ENCODE measurements at places on chromosomes 2 and 18.

DNA sequence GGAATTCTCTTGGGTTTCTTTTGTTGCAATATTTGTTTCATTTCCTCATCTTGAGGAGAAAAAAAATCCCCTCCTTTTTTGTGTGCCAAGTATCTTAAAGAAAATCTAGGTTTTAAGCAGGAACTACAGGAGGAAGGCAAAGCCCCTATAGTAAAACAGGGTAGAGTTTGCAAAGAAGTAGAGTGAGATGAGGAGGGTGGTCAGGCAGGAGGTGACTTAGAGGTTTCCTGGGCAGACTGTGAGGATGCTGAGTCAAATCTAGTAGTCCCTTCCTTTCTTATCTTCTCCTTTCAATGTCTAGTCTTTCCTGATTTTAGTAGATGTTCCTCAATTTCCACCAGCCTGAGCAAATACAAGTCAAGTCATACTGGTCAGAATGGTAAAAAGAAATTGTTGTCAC, 222.5 kb downstream of the PMAIP1 start:
- no peak for DNase-seq

GRCh38 chr2:224381521-224382279, 20.2 kb downstream of the FAM124B start:
- DNase-seq: no peak

- no peak for DNase-seq
Observed at GRCh38 chr2:109614715-109615636, 812 bp downstream of the SOWAHC start.

GRCh38 chr18:45102863-45103262, 422.2 kb downstream of the SETBP1 start:
- DNase-seq: no peak

- DNase-seq: no peak
Observed at GRCh38 chr2:177074099-177074710, 138.4 kb upstream of the HNRNPA3 start.

DNA sequence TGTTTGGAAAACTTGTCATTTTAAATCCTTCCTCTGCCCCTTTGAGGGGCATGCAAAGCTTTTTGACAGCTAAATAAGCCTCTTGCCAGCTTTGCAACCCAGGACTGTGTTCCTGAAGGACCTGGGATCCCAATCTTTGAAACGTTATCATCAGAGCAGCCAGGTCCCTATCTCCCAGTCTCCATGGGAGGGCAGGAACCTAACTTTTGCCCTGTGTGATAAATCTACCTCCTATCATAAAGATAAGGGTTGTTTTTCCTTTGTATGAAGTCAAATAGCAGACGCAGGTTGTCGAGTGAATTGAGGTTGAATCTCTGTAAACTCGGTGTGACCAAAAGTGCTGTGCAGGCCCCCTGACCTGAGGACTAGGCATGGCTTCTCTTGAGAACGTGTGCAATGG, 30.1 kb downstream of the TPRKB start:
- no peak for DNase-seq

DNA sequence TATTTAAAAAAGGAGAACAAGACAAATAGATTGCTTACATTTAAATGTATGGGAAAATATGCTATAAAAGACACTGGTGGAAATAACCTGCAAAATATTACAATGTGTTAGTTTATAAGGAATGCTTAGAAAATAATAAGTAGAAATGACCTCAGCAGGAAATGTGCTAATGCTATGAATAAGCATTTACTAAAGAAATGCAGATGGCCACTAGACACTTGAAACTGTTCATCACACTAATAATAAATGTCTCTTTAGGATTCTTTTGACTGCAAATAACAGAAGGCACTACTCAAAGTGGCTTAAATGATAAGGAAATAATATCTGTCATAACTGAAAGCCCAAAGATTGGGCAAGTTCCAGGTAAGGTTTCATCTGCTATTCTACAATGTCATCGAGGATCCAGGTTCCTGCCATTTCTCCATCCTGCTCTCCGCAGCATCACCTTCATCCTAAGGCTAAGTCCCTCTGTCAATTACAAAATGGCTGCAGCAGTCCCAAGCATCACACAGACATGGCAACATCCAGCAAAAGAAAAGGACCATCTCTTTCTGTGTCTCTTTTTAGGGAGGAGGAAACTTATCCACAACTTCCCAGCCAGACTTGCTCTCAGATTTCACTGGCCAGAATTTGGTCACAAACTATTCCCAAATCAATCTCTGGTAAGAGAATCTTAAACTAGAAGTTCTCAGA, 21.9 kb downstream of the METTL8 start:
- no peak for DNase-seq

DNA sequence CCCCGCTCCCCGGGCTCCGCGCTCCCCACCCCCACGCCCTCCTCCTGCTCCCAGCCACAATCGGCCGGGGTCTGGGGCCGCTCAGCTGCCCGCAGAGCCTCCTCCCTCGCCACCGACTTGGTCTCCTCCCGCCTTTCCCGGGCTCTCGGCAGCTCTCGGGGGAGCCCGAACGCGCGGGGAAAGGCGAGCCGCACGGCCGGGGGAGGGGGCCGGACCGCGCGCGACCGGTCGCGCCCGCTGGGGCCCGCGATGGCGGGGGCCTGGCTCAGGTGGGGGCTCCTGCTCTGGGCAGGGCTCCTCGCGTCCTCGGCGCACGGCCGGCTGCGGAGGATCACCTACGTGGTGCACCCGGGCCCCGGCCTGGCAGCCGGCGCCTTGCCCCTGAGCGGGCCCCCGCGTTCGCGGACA, 327 bp downstream of the LTBP1 start:
- no peak for DNase-seq

DNA sequence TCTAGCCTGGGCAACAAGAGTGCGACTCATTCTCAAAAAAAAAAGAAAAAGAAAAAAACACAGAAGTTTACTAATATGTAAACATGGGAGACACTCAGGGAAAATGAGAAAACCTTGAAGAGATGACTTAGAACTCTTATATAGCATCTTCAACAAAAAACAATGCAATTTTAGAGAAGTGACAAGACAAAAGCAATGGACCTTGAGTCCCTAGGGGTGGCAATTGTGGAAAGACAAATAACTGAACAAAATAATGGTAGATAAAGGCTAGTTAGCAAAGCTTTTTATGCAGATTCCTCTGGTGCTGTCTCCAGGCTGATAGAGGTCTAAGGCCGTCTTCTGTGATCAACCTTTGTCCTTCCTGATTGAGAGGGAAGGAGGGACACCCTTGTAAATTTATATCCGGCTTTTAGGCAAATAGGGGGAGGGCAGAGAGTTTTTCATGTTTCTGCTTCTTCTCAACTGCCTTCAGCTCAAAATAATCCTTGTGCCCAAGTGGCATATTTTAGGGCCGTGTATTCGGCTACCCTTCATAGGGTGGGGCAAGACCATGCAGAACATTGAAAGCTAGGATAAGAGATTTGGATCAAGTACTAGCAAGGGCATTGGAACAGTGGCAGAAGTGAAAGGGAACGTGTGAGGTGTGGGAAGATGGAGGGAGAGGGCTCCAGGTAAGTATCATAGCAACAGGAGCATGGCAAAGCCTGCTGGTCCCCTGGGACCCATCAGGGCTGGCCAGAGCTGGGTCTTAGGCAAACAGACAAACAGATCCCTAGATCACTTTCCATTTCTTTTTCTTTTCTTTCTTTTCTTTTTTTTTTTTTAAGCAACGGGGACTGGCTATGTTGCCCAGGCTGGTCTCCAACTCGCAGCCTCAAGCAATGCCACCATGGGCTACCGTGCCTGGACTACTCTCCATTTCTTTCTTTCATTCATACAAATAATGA, 116.2 kb upstream of the STPG4 start:
- no peak for DNase-seq

GRCh38 chr18:49612515-49613033, 50.7 kb downstream of the LIPG start:
- DNase-seq: no peak

DNA sequence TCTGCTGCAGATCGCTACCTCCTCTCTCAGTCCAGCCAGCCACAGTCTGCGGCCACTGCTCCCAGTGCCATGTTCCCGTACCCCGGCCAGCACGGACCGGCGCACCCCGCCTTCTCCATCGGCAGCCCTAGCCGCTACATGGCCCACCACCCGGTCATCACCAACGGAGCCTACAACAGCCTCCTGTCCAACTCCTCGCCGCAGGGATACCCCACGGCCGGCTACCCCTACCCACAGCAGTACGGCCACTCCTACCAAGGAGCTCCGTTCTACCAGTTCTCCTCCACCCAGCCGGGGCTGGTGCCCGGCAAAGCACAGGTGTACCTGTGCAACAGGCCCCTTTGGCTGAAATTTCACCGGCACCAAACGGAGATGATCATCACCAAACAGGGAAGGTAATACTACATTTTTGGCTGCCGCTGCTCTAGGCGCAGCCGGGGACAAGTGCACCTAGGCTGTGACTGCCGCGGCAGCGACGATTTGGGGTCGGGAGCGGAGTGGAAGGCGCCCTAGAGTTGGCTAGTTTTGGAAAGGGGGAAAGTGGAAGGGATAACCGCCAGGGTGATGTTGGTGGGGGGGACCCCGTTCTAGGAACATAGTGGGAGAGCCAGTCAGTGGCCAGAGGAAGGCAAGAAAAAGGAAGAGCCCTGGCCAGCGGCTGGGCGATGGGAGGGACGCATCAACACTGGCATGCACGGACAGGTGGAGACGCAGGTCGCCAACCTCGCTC, 776 bp downstream of the TBR1 start:
- no peak for DNase-seq

DNA sequence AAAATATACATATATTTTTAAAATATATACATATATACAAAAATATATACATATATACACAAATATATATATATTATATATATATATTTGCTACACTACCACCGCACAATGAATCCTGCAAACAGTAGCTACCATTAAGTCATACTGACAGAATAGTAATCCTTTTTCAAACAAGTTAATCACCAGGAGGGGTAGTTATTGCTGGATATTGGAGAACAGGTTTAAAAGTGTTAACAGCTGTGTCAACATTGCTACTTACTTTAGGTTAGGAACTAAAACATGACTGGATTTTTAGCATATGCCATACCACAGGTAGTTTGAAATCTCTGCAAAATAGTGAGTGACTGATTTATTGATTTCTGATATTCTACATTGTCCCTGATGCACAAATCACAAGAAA, 529.1 kb upstream of the CDH7 start:
- no peak for DNase-seq

- DNase-seq: no peak
Observed at GRCh38 chr18:58161659-58162058, 117.6 kb downstream of the NEDD4L start.

DNA sequence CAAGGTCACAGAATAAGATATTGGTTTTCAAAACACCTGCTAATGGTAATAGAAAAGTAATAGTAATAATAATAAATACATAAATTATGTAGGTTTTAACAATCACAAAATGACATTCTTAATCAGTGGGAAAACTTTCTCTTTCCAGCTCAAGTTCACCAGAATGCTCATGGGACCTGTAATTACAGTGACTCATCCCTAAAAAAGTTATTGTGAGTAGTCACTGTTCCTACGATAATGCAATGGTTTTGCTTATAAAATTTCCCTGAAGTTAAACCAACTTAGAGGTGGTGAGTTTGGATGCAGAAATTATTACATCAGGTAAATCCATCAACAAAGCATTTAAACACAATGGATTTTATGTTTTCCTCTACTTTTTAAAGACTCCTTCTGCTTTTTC, 502.3 kb downstream of the PID1 start:
- DNase-seq: no peak

DNA sequence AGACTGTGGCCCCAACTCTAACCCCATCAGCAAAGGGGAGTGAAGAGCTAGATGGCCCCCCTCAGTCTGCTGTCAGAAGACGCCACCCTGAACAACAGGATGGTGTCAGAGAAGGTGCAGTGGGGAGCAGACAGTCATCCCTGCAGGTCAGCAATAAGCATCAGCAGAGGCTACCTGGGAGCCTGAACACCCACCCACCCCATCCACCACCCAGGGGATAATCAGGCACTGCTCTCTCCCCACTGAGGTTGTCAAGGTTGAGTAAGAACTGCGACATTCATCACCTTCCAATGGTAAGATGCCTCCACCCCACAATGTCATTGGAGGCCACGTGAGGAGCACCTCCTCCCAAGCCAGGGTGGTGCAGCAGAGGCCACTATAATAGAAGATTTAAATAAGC, 8.5 kb upstream of the ID2 start:
- DNase-seq: no peak

GRCh38 chr2:118062669-118063068, 25.6 kb upstream of the INSIG2 start:
- no peak for DNase-seq

- no peak for DNase-seq
Observed at GRCh38 chr2:95392730-95393455, 9.6 kb upstream of the FAHD2A start.

DNA sequence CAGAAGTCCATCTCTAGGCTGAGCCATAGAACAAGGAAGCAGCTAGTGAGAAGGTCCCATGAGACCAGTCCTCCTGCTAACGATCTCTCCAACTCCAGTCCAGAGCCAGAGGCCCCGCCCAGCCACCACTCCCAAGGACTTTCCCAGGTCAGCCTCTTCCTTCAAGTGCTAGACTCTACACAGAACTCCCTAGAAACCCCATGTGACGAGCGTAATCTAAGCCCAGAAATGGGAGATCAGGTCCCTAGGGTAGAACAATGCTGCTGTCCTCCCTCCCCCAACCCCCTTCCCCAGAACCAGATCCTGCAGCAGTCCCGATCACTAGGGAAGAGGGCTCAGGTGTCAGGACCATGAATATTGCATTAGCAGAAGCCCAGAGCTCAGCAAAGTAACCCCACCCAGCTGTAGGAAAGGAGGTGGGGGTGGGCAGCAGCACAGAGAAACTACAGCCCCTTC, 6.9 kb downstream of the DCTN1 start:
- DNase-seq: no peak
